Heart left ventricle (tissue), 16 donors: ENCODE measurements at places on chromosomes 5 and 9.

DNA sequence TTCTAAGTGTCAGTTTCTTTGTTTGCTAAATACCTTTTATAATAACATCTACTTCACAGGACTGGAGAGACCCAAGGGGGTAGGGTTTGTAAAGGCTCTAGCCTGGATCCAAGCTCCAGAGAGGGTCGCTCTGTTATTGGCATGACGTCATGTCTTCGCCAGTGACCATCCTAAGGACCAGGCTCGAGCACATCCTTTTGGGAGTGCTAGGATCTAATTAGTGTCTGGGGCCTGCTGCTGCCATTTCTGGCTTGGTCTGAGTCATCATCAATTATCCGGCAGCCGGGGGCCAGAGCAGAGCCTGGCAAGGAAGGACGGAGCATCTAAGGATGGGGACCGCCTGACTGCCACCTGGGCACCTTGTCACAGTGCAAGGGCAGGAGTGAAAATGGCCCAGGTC lies 153.0 kb downstream of the NSG2 start:
- DNase-seq = no peak

- DNase-seq = no peak
Measured at GRCh38 chr9:101184813-101185278, 156.3 kb downstream of the PLPPR1 start.

DNA sequence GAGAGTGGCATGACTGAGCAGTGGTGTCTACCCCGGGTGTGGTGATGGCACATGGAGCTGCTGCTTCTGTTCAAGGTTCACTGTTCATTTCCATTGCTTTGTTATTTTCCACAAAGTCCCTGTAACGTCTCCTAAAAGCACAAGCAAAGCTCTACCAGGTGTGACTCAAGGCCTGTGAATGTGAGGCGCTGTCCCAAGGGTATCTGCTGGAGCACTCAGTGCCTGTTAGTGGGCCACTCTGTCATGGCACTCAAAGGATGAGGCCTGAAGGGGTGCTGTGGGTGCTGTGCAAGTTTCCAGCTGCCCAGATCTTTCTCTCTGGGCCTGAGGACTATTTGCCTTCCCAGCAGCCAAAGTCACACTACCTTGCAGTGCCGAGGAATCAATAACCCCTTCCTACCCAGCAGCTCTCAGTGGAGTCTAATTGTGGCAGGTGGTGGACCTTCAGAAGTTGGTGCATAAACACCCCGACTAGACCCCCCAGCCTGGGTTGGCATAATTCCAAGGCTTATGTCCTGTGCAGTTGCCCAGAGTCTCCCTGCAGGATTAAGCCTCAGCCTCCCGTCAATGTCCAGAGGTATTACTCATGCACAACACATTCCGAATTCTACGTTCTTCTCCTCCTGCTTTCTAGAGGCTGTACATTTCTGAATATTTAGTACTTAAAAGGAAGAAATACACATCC lies 17.4 kb upstream of the PTCH1 start:
- no peak for DNase-seq

- no peak for DNase-seq
Measured at GRCh38 chr5:39264528-39264927, 45.2 kb upstream of the FYB1 start.

GRCh38 chr9:25677301-25678146 lies 720 bp downstream of the TUSC1 start:
- peak; percentile 92 for DNase-seq

DNA sequence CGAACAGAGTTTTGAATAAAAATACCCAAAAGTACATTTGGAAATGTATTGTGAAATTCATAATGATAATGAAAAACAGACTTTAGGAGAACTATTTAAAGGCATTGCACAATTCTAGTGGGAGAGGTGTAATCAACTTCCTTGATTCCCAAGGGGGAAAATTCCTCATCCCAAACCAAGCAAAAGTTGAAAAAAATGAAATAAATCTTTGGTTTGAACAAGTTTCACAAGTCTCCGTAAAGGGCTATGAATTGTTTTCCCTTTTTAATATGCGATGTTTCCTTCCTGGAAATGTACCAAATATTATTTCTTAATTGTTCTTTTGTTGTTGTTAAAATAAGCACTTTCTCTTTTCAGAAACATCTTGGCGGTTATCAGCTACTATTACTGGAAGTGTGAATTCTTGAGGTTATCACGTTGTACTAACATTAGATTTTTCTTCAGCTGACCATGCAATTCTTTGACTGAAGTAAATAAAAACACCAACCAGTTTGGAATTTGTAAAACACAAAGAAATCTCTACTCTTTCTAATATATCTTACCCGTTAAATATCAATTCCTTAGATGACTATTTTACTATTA lies 59.3 kb downstream of the SVEP1 start:
- no peak for DNase-seq

- DNase-seq = no peak
Measured at GRCh38 chr5:943918-944620, 51.4 kb downstream of the TRIP13 start.
